ENCODE measurements at places on chromosomes 4 and X.
A peak's percentile ranks its signal among the peaks of the same experiment; 100 is the strongest.

DNA sequence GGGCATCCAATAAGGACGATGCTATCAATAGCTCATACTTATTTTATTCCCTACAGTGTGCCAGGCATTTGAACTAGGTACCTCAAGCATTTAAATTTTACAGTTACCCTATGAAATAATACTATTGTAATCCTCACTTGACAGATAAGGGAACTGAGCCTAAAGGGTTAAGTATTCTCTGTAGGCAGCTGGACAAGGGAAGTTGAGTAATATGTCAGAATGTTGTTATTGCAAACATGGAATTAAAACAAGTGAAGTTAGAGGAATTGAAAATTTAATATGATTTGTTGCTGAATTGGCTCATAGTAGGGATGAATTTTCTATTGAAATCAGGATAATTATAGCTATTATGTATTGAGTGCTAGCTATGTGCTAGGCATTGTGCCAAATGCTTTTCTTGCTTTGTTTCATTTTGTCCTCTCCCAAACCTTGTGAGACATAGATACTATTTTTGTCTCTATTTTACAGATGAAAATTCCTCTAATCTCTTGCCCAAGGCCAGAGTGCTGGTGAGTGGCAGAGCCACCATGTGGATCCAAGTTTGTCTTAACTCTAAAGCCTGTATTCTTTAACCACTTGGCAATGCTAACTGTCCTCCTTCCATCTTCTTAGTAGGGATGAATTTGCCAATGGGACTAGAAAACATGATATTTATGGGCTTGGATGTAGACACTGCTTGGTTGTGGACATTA lies 58.1 kb downstream of the TMEM164 start:
- DNase-seq: peak; percentile 33

GRCh38 chr4:140233791-140234696 lies 80.1 kb upstream of the MAML3 start:
- peak; percentile 86 for DNase-seq

DNA sequence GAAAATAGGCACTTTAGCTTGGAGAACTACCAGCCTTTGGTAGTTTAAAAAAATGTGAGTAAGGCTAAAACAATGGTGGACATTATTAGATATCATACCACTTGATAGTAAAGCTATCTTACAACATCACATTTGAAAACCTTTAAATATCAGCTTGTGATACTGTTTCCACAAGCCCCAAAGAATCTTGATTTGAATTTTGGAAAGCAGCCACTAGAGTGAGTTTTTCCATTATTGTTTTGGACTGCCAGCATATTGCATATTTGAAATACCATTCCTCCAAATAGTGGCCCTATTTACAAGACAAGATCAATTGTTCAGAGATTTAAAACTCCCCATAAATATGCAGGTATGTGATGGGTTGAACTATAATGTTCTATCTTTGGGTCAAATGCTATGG lies 303.0 kb upstream of the PRPS2 start:
- DNase-seq: no peak

DNA sequence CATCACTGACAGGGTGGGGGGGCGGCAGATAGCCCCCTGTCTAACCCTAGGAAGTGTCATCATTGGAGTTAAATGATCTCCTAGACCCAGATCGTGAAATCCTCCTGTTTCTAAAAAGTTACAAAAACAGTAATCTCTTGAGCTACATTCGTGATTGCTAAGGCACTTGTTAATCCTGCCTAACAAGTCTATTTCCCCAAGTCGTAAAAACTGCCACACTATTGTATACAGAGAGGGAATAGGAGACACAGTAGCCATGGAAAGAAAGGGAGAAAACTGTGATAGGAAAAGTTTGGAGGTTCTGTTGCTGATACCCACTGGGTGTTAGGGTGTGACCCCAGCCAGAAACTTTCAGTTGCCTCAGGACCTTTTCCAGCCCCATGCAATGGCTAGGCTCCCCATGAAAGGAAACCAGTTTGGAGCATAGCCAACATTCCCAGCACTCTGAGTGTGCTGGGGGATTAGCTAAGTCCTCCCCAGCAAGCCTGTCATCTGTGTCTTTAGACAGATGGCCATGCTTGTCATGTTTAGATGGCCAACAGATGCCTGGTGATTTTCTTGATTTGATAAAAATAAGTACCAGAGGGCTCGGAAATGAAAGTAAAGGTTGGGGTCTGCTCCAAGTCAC lies 63.3 kb upstream of the ANXA10 start:
- peak; percentile 18 for DNase-seq

- peak; percentile 69 for DNase-seq
These were observed 54.4 kb upstream of the CLNK start for GRCh38 chr4:10738826-10739489.

- DNase-seq: no peak
These were observed 117.7 kb upstream of the PRPS2 start for GRCh38 chrX:12673487-12673886.

DNA sequence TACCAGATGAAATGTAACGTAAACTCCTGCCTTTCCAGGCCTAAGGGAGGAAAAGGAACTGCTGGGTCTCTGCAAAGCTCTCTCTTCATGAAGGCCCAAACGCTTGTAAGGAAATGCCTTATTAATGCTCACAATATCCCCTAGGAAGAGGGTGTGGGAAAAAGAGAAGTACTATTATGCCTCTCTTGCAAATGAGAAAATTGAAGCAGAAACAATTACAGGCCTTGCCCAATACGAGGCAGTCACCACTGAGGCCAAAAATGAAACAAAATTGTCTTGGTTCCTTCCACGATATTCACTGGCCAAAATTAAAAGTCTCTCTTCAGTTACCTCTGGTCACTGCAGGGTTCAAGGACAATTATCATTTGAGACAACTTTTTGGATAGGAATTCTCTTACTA lies 3.2 kb downstream of the SCARB2 start:
- DNase-seq: no peak

- no peak for DNase-seq
These were observed 13.8 kb downstream of the NEXMIF start for GRCh38 chrX:74911494-74911893.

DNA sequence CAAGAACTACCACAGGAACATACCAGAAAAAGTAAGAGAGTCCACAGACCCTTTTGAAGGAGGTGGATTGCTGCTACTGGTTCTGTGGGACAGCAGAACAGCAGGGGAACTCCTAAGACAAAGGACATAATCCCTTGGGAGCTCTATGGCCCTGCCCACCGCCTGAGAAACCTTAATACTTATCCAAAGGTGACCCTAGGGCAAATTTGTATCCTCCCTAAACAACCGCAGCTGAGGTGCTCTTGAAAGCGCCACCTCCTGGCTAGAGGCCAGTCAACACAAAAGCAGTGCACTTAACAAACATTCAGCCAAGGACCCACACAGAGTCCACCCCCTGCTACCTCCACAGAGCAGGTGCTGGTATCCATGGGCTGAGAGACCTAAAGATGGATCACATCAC lies 136.8 kb downstream of the ADAM29 start:
- no peak for DNase-seq

- DNase-seq: peak; percentile 6
These were observed 71.8 kb upstream of the PTPN13 start for GRCh38 chr4:86522349-86522748.

DNA sequence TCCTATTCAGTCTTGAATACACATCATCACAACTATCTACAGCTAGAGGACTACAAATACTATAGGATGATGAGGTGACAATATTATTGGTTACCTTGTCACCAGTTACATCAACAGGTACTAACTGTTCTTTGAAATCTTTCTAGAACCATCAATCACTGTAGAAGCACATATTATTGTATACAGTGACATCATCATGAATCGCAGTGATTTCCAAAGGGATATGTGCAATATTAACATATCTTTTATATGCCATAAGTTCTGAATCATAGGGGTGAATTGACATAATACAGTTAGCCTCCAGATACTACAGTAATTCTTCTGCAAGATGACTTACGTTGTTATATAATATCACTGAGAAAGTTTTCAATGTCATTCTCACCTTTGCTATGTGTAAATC lies 105.2 kb upstream of the HPGD start:
- no peak for DNase-seq

GRCh38 chrX:107562482-107562881 lies 65.8 kb upstream of the PRPS1 start:
- DNase-seq: peak; percentile 82

- DNase-seq: no peak
These were observed 2.1 kb upstream of the CCNG2 start for GRCh38 chr4:77154761-77155499.

GRCh38 chrX:2903366-2903765 lies 25.8 kb downstream of the ARSD start:
- DNase-seq: no peak

DNA sequence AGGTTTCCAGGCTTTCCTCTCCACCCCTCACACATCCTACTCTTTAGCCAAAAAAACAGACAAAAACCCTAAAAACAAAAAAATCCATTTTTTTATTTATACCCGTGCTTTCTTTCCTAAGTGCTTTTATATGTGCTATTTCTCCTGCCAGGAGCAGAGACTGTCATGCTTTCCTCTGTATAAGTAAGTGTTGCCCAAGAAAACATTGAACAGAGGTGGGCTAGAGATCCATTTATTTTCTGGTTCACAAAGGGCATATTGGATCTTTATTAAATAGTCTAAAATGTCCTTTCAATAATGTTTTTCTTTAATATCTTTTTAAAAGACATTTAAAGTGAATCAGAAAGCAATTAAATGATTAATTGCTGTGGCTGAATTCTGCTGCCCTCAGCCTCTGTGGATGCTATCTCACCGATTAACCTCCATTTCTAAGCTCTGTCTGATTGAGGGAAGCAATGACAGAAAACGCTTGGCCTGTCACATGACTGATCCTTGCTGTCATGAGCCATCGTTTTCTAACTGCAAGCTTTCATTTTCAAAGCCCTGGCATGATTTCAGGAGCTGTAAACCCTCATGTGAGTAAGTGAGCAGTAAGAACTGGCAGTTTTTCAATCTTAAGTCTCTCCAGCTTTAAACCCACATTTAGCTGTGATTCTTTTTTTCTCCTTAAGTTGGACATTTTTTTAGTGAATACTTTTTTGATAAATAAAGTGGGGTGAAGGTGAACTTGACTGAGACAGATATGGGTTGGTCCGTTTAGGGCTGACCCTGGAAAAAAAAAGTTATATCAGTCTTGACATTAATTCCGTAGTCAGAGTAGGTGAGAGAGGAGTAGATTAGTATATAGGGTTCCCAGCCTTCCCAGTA lies 180.7 kb upstream of the PGRMC2 start:
- DNase-seq: peak; percentile 94

- peak; percentile 4 for DNase-seq
These were observed 54.1 kb downstream of the PHF8 start for GRCh38 chrX:53990171-53990570.

DNA sequence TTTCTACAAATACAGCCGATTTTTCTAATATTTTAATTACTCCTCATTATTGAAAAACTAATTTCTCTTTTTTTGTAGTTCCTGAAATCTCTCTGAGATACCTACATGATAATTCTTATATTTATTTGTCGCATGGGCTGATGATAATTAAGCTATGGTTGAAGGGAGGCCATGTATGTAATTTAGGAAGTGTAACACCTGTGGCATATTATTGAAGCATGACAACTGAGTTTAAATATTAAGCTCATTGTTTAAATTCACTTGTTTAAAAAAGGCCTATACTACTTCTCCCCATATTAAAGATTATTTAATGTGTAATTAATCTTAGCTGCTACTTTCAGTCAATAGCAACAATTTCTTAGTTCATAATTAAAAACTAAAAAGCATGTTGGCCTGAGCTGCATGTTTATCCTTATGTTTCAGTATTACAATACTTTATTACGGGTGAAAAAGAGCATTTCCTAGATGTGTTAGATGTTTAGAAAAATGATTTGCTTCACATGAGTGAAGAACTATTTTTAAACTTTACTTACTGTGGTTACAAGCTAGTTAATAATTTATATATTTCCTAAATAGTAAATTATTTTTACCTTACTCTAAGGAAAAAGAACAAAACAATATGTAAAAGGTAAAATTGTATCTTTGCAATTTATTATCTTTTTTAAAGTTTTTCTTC lies 122.4 kb downstream of the RAP1GDS1 start:
- no peak for DNase-seq
